ENCODE measurements at places on chromosomes 16 and 17.

DNA sequence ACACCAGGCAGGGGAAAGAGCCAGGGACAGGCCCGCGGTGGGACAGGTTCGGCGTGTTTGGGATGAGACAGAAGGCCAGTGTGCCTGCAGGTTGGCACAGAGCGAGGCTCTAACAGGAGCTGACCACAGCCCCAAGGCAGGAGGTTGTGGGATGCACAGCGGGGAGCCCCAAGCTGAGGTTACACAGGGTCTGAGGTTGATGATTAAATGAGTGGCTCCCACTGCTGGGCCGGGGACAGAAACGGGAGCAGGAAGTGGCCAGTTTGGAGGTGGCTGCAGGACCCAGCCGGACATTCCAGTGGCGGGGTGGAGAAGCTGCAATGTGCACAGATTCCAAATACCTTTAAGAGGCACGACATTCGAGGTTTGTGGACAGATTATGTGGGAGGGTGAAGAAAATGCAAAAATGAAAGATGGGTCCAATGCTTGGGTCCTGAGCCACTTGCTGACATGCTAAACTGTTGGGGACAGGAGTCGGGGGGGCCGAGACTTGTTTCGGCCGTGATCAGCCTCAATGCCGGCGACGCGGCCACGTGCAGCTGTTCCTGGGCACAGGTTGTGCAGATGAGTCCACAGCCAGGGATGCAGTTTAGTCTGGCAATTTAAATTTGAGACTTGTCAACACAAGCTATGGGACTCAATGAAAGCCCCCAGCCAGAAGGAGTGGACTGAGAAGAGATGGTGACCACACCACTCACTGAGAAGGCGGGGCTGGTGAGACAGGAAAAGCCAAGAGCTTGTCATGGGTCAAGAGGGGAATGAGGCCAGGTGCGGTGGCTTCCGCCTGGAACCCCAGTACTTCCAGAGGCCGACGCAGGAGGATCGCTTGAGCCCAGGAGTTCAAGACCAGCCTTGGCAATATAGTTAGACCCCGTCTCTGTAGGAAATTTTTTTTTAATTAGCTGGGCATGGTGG is 8.7 kb downstream of the ENPP7 start:
- no peak for DNase-seq

- DNase-seq, result no peak
These were observed 21.4 kb upstream of the NOL11 start for GRCh38 chr17:67696347-67696746.

DNA sequence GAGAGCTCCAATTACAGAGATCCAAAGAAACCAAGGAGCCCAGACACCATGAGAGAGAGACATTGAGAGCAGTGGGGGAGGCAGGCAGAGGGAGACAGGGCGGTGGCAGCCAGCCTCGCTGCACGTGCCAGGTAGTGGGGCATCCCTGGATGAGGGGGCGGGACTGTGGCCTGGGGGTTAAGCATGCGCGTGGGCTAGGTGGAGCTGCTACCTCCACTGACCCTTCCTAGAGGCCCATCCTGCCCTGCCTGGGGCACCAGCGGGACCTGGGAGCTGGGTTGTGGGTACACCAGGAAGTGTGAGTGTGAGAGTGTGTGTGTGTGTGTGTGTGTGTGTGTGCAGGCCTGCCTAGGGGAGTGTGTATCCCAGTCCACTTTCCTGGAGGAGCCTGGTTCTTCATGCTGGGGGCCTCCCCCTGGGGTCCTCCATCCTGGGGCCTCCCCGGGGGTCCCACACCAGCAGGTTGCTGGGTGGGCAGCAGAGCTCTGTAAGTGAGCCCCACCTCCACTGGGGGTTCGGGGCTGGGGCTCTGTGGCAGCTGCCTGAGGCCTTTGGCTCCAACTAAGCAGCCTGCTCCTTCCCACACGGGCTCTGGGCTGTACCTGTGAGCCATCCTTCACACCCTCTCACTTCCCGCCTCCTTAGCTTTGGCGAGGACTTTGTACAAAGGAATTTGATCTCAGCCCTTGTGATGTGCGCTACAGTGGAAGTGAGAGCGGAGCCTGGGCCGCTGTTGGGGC is 127.4 kb downstream of the IRF8 start:
- DNase-seq, result no peak

- DNase-seq, result no peak
These were observed 19.0 kb upstream of the JPT2 start for GRCh38 chr16:1659031-1659430.

DNA sequence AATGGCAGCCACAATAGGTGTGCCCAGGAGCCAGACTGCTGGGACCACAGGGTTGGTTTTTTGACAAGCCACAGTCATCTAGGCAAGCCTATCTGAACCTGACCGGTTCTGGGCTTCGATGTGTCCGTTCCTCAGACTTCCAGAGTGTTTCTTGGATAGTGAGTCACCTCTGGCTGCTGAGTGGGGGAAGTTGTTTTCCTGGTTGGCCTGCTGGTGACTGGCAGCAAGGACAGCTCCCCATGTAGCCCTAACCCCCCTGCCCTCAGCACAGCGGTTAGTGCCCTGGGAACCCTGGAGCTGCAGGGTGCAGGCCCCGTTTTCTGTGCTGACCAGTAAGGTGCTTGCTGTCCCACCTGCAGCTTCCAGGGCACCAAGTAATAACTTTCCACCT is 65.5 kb downstream of the PLD6 start:
- peak; percentile 54 for DNase-seq

DNA sequence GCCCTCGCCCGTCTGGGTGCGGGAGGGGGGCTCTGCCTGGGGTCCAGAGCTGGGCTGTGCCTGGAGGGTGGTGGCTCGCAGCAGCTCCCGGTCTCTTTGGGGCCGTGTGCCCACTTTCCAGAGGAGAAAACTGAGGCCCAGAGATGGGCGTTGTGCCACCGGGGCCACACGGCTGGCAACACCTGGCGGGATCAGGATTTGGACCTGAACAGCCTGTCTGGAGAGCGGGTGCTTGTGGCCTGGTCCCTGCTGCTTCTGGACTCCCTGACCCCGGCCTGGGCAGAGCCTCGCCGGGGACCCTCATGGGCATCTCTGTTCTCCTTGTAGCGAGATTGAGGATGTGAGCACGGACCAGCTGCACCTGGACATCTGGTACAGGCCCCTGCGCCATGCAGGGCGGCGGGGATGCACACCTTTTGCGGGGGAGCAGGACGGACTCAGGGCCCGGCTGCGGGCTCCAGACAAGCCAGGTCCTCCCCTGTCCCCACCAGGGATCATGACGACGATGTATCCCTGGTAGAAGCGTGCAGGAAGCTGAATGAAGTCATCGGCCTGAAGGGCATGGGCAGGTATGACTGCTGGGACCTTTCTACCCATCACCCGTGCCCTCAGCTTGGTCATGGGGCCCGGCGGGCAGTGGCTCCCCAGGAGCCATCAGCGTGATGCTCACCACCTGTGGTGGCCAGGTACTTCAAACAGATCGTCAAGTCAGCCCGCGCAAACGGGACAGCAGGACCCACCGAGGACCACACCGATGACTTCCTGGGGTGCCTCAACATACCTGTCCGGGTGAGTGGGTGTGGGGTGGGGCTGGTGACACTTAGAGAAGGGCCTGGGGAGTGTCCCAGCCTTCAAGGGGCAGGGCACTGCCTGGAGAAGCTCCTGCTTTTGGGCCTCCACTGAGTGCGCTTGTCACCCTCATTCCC is 8.3 kb downstream of the BAIAP3 start:
- no peak for DNase-seq

DNA sequence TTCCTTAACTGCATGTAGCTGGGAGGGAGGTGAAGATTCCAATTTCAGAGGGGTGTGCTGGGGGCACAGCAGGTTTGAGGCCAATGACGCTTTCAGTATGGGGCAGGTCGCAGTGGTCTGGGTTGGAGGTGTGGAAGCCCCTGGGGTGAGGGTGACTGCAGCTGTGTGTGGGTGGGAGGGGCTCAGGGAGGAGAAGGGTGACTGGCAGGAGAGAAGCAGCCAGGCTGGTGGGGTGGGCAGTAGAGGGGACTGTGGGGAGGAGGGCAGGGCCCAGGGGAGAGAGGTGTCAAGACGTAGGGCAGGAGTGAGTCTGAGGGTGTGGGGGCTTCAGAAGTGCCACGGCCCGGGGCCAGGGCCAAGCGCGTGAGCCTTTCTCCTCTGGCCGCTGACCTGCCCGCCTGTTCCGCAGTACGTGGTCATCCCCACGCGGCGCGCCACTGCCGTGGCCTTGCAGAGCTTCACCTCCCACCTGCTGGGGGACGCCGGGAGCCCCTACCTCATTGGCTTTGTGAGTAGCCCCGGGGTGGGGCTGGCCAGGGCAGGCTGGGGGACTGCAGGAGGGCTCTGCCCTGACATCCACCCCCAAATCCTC is 19.4 kb downstream of the MYBBP1A start:
- no peak for DNase-seq

Measured in foreskin keratinocyte (primary cell).